ENCODE measurements at places on chromosomes 1 and 21.
A peak's percentile ranks its signal among the peaks of the same experiment; 100 is the strongest.

DNA sequence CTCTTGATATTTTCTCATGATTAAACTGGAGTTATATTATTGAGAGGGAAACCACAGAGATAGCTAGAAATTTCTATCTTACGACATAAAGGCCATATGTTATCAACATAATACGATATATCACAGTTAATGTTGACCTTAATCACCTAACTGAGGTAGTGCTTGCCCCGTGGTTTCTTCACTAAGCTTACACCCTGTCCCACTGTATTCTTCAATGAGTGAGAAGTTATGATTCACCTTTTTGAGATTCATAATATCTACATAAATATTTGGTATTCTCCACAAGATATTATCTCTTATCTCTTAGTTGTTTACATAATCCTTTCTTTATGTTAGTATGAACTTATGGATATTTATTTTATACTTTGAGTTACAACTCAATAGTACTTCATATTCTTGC, 1714.1 kb downstream of the BRINP3 start:
- DNase-seq: no peak

GRCh38 chr1:175003521-175003920, 3.8 kb downstream of the CACYBP start:
- no peak for DNase-seq

DNA sequence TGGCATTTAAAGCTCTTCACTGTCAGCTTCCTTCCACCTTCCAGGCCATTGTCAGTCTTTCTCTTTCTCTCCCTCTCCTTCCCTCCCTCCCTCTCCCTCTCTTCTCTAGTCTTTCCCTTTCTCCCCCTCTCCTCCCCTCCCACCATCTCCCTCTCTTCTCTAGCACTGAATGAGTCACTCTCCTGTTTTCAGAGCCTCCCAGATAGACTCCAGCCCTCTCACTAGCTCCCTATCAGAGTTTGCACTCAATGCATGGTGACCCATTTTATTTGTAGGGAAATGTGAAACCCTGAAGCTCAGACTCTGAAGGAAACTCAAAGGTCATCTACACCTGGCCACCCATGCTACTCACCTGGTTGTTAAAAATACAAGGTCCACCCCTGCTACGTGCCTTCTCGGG, 4.4 kb upstream of the MATN1 start:
- no peak for DNase-seq

- DNase-seq: peak; percentile 44
These were observed 21.6 kb downstream of the LDLRAP1 start for GRCh38 chr1:25564777-25565574.

DNA sequence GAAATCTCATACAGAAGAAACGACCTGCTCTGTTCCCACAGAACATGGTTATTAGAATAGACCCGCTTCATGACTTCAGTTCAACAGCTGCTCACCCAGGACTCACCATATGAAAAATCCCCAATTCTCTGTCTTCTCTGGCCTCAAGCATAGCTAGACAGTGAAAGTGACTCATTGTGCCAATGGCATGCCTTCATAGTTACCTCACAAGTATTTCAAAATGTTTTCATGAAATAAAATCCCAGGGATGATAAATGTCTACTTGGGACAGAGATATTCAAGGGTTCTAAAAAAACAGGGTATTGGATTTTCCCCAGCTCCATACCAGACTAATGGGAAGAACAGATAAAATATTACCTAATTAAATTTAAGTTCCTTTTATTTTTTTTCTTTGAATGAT, 82.3 kb downstream of the NOTCH2 start:
- no peak for DNase-seq

GRCh38 chr21:42490720-42491119, 5.3 kb downstream of the RSPH1 start:
- no peak for DNase-seq

GRCh38 chr1:244431166-244431565, 20.5 kb downstream of the ADSS2 start:
- no peak for DNase-seq

DNA sequence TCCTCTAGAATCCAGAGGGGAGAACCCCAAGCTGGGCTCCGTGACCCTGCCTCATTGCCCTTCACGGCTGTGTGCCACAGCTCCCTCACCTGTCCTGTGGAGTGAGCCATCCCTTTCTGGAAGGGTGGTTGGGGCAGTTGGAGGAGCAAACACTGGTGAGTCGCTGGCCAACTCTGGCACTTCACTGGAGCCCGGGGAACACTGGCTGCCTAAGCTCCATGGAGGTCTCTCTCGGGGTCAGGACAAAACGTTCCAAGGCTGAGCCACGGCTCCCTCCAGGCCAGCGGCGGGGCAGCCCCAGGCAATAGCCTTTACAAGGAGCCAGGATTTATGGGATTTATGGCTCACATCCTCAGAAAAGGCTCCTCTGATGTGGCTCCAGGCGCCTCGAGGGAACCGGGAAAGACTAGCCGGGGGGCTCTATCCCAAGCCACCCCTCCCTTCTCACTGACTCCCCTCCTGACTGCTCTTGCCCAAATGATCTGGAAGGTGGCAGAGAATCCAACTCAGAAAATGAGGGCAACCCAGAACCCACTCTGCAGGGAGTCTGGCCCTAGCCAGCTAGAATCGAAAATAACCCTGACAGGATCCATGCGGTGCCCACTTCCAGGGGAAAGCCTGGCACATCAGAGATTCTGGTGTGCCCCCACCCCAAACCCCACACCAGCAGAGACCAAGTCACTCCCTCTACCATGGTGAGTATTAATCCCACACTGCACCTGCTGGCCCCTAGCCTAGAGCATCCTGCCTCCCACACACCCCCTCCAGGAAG, 75.2 kb downstream of the GLIS1 start:
- DNase-seq: no peak

GRCh38 chr1:112704934-112705627, 1.8 kb downstream of the RHOC start:
- DNase-seq: no peak

- DNase-seq: no peak
These were observed 2.5 kb downstream of the FCRL4 start for GRCh38 chr1:157595356-157595755.

- no peak for DNase-seq
These were observed 35.3 kb upstream of the RIPK4 start for GRCh38 chr21:41802198-41802584.

GRCh38 chr1:14881775-14882672, 271.5 kb upstream of the TMEM51 start:
- DNase-seq: no peak

GRCh38 chr1:201226859-201227488, 36.4 kb downstream of the IGFN1 start:
- DNase-seq: no peak

DNA sequence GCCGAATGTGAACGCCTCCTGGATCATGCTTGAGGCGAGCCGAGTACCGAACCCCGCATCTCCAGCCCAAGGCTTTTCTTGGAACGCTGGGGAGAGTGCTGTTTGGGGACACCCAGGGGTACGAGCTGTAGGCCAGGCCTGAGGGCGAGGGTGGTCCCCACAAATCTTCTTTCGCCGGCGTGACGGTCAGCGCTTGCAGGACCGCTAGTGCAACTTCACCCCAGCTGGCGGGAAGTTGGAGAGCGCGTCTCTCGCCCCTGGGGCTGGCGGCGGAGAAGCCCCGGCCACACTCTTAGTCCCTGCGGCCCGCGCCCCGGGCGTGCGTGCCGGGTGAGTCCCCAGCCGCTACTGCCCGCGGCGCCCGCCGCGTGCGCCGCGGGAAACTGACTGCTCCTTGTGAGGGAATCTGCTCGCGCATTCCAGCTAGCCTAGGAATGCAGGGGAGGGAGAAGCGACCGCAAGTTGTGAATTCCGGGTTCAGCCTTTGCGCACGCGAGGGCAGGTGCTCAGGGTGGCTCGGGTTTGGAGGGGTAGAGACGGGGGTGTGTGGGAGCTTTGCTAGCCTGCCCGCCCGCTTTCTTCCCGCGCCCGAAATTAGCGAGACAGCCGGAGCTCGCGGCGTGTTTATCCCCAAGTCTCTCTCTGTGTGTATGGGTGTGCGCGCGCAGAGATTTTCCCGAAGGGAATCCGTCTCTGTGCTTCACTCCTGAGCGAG, 884 bp downstream of the LHX4 start:
- DNase-seq: no peak

- DNase-seq: no peak
These were observed 692.0 kb upstream of the NR5A2 start for GRCh38 chr1:199335496-199335895.

GRCh38 chr1:204080163-204080903, 7.4 kb downstream of the SOX13 start:
- DNase-seq: no peak

DNA sequence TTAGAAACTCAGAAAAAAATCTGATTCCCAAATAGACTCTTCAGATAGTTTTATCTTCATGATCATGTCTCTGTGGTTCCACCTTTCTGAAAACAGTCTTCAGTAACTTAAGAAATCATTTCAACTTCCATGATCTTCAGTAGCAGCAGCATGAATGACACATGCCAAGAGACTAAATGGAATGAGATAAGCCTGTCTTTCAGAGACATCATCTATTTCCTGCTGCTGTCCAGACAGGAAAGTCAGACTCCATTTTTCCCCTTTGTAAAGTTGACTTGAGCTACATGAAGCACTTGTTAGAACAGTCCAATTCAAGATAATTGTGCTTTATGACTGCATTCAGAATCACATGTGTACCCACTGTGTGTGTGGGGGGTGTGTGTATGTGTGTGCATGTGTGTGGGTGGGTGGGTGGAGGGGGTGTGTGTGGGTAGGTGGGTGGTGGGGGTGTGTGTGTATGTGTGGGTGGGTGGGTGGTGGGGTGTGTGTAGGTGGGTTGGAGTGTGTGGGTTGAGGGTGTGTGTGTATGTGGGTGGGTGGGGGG, 58.8 kb downstream of the CLIC4 start:
- no peak for DNase-seq

DNA sequence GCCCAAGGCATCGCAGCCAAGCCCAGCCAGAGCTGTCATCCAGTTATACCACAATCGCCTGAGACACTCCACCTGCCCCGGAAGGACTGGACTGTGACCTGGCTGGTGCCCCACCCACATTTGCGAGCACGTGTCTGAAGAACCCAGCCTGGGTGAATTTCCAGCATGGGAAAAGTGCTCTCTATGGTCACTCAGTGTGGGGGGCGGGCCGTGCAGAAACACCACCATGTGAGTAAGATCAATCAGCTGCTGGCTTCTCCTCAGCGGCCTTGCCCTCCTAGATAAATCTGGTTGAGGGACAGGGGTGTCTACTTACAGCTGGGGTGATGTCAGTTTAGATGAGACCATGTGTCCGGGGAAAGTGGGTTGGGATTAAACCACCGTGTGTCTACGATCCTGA, 44.8 kb downstream of the URB1 start:
- no peak for DNase-seq

GRCh38 chr1:248183996-248184395, 9.4 kb downstream of the OR2M2 start:
- no peak for DNase-seq

DNA sequence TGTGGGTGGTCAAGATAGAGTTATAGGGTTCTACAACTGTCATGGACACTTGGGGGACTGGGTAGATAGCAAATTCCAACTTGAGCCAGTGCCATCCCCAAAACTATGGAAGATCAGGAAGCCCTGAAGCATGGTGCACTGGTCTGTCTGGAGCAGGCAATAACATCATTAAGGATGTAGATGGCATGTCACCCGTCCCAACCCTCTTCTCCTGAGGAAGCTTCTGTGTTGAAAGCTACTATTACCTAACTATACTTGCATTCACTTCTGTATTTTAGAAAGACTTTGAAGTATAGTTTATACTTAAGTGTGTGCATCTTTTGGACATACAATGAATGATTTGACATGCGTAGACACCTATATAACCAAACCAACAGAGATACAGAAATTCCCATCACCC, 32.9 kb downstream of the RABIF start:
- no peak for DNase-seq

GRCh38 chr1:80776266-80776665, 1024.5 kb upstream of the ADGRL2 start:
- DNase-seq: no peak

- no peak for DNase-seq
These were observed 152.4 kb downstream of the GABPA start for GRCh38 chr21:25887166-25887565.

DNA sequence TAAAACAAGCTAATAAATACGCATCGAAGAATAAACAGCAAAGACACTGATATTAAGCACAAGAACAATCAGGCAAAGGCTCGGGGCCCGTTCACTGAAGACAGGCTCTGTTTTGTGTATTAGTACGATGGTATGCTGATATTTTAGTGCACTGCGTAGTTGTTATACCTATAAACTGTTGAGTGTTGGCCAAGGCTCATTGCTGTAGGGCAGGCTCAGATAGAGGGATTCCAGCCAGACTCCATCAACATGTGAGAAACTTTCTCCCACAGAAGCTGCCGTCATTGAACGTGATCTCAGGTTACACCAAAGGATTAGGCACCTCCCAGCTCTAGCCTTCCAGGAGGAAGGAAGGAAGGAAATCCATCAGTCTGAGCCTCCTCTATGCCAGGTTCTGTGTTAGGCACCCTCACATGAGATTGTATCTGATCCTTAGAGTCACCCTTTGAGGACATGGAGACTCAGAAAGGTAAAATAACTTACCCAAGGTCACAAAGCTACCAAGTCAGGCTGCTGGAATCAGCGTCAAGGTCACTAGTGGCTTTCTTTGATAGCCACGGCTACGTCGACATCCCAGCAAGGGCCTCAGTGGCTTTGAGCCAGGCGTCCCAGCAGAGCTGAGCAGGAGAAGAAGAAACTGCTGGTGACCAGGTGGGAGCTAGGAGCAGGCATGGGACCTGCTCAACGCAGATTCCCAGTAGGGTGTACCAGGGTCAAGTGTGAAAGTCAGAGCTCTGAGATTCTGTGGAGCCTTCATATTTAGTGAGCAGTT, 14.8 kb downstream of the BCAR3 start:
- no peak for DNase-seq

DNA sequence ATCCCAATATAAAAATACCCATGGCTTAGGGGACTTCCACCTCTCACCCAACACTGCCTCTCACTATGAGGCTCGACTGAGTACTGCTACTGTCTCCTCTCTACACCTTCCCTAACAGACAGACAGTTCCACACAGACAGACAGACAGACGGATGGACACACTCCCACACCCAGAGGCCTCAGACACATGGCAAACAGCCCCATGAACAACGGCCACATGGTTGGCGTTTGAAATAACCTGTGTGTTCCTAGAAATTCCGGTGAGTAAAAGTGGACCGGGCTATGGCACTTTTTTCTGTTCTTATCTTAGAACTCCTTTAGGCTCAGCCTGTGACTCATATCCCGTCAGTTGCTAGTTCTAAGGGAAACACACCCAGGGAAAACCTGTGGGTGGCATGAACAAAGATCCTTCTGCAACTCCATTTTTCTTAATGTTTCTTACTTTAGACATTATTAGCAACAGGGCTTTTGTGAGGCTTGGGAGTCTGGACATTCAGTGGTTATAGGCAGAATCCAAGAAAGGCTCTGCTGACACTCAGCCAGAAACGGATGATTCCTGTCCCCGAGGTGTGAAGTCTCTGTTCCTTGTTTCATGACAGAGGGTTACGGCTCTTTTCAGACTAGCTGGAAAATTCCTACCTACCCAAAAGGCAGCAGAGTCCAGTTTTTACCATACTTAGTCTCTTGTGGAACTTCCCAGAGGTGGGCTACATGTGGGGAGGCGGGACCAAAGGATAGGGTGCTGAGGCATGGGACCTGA, 90.5 kb upstream of the TLR5 start:
- DNase-seq: no peak

GRCh38 chr1:36349241-36349671, 25.8 kb upstream of the EVA1B start:
- DNase-seq: no peak
